Stimulated activated CD8-positive, alpha-beta memory T cell treated with anti-CD3 and anti-CD28 coated beads, Interleukin-2, amount 100 ng/mL, for 1 hour (primary cell): ENCODE measurements at places on chromosomes 7 and 10.

- DNase-seq = no peak
Measured at GRCh38 chr7:130732980-130733930, 752 bp downstream of the KLF14 start.

DNA sequence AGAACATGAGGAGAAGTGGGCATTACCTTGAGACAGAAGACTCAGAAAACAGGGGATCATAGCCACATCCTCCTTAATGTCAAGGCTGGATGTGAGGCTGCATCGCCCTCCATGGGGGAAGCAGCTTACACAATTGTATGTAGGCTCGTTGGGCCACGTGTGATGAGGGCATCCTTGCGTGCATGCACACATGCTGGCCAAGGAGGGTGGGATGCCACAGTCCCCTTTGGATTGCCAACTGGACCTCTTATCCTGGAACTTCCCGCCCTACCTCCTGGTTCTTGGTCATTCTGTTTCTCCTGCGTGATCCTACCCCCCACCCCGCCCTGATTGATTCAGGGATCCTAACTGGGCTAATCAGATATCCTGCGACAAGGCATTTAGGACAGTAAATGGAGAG is 102.0 kb downstream of the PRKAG2 start:
- DNase-seq = no peak

DNA sequence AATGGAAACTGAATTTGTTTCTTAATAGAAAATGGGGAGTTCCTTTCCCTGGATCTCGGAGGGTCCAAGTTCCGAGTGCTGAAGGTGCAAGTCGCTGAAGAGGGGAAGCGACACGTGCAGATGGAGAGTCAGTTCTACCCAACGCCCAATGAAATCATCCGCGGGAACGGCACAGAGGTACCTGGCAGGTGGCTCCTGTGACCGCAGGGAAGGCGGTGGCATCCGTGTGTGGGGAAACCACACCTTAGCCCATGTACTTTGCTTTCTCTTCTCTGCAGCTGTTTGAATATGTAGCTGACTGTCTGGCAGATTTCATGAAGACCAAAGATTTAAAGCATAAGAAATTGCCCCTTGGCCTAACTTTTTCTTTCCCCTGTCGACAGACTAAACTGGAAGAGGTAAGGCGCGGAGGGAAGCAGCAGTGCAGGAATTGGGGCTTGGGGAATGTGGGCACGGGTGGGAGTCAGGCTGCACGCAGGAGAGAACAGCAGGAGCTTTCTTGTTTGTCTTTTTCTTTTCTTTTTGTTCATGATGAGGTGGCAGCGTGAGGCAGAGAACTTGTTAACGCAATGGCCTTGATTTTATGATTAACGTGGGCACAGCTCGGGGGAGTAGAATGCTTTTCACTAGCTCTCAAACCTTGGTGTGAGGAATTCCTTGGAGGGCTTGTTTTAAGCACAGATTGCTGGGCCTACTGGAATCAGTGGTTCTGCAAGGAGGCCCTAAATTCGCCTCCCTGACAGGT is 12.8 kb downstream of the HKDC1 start:
- no peak for DNase-seq

- no peak for DNase-seq
Measured at GRCh38 chr10:11017570-11018431, at the start of gene CELF2. Gene CELF2, plus strand, starts transcription at chr10:11017872. Its CDS starts 218 bp downstream, at chr10:11018090.

DNA sequence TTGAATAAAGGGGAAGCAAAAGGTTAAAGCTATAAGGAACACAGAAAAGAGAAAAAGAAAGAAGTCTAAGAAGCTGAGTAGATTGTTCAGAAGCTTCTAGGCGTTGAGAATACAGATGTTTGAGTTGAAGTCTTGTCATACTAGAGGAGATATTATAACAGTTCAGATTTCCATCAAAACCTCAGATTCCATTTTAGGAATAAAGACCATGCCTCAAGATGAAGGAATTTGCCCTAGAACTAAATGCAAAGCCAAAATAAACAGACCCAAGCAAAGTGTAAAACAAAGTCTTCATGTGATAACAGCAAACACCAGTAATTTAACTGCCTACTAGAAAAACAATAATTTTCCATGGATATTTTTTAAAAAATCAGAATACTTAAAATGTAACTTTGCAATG is 476.5 kb upstream of the POT1 start:
- no peak for DNase-seq

- DNase-seq = no peak
Measured at GRCh38 chr7:12747687-12748306, 60.4 kb downstream of the ARL4A start.

- DNase-seq = no peak
Measured at GRCh38 chr10:48400129-48400849, 93.8 kb downstream of the MAPK8 start.

DNA sequence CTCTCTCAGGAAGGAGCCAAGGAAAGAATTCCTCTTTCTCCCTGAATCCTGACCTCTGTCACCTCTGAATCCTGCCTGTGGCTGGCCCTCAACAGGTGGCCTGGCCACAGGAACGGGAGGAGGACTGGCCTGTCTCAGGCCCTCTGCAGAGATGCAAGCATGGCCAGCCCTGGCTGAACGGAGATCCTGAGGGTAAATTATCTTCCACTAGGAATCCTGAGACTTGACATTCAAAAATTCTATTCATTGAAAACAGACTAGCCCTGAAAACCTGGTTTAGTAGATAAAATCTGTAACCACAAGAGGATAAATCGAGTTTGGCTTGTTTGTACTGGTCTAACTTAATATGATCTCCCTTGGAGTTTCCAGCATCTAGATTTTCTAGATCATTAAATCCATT is 579.3 kb downstream of the LRMDA start:
- DNase-seq = no peak

DNA sequence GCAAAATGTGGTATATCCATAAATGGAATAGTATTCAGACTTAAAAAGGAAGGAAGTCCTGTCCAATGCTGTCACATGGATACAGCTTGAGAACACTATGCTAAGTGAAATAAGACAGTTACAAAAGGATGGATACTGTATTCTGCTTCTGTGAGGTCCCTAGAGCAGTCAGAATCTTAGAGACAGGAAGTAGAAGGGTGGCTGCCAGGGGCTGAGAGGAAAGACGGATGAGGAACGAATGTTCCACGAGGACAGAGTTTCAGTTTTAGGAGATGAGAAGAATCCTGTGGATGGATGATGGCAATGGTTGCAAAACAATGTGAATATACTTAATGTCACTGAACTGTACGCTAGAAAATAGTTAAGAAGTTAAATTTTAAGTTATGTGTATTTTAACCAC is 3.8 kb downstream of the PRKCQ start:
- no peak for DNase-seq

DNA sequence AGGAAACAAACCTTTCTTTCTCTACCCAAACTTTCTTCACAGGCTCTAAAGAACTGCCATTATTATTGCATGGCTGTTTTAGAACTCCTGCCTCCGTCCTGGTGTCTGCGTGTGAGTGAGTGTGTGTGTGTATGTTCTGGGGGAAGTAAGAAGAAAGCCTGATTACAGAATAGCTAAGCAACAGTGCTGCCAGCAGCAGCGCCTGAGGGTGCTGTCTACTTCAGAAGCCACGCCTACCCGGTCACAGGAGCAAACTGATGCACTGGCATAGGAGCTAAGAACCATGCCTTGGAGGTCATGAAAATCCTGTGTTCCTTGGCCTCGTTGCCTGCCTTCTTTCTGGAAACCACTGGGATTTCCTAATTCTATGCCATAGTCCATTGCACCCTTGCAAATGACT is 25.2 kb downstream of the LIPK start:
- DNase-seq = no peak

GRCh38 chr7:2012981-2013380 is 219.8 kb downstream of the MAD1L1 start:
- no peak for DNase-seq

GRCh38 chr7:47185170-47185569 is 396.7 kb downstream of the TNS3 start:
- DNase-seq = no peak

DNA sequence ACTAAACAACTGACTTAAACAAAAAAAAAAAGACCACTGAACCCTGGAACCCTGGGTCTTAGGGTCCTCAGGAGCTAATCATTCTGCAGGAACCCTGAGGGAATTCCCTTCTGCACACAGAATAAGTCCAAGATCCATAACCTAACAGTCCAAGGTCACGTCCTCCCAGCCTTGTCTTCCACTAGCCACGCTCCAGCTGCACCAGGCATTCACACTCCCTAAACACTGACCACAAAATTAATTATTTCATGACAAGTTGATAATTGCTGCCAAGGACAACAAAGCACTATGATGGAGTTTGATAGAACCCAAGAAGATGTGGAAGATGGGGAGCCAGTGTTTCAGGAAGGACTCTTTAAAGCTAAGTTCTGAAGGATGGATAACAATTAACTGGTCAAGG is 130.6 kb downstream of the SH3PXD2A start:
- no peak for DNase-seq

GRCh38 chr10:128233422-128233821 is 107.2 kb upstream of the MKI67 start:
- DNase-seq = no peak

GRCh38 chr10:100656454-100656853 is 88.9 kb upstream of the PAX2 start:
- DNase-seq = no peak

DNA sequence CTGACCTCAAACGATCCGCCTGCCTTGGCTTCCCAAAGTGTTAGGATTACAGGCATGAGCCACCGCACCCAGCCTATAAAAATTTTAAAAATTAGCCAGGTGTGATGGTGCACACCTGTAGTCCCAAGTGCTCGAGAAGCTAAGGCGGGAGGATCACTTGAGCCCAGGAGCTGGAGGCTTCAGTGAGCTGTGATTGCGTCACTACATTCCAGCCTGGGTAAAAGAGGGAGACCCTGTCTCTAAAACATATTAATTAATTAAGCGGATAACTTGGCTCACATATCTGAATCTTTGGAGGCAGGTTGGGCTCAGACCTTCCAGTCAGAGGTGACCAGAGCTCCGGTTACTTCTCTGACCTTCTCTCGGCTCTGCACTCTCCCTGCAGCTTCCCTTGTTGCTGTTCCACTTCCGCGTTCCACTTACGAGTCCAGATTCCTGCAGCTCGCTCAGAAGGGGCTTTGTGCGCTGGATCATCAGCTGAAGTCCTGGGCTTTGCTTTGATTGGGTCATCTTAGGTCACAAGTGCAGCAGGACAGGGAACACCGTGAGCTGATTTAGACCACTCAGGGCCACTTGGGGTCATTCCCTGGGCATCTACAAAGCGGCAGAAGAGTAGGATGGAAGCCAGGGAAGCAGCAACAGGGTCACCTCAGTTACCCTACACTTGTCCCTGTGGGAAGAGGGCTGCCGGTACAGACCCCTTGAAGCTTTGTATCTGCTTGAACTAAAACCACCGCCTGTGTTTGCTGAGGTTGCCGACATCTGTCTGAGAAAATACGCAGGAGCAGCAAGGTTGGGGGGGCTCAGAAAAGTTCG is 2.0 kb upstream of the ARPC1B start:
- no peak for DNase-seq

GRCh38 chr7:12975412-12975811 is 288.0 kb downstream of the ARL4A start:
- no peak for DNase-seq
